ENCODE measurements at places on chromosomes 13 and 19. TPM values are rescaled to one million over a fixed set of nuclear protein-coding genes. Genes with fewer than 3 reads are reported as not detected.

Gene RDH8
- not detected for total RNA-seq

Gene CLDN10
- total RNA-seq, result not detected

Gene SIGLECL1
- not detected for total RNA-seq

Gene TLE2
- 1.9 TPM for total RNA-seq

Gene RPS5
- total RNA-seq, result 1,390 TPM

Gene IL17D
- total RNA-seq, result 0.20 TPM

Gene LGALS7
- total RNA-seq, result not detected

Gene LILRA5
- not detected for total RNA-seq

Gene ZNF562
- 17.0 TPM for total RNA-seq

Gene GFY
- not detected for total RNA-seq

Data from activated naive CD4-positive, alpha-beta T cell treated with anti-CD3 and anti-CD28 coated beads, Interleukin-2, amount 10 ng/mL, durations not matched to agents 5 hours and 36 hours (primary cell).